ENCODE measurements at places on chromosomes 6 and 20. TPM values are rescaled to one million over a fixed set of nuclear protein-coding genes. Genes with fewer than 3 reads are reported as not detected.

The HCRTR2 gene
- total RNA-seq = not detected

The BPIFA3 gene
- total RNA-seq = not detected

The ZBTB12 gene
- total RNA-seq = 3.5 TPM

DNA sequence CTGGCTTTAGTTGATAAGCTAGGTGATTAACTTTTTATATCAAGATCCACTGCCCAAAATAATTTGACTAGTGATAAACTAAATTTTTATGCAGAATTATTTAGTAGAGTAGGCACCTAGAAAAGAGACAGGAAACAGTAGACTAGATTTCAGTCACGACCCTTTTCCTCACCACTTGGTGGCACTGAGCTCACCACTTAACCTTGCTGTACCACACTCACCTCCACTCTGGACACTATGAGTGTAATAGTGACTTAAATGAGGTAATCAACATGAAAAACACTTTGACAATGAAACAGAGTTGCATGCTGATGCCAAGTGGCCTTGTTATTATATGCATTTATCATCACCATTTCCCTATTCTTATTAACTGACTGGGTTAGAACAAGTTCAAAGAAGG, 730.4 kb downstream of the KIF16B start:
- no peak for DNase-seq

DNA sequence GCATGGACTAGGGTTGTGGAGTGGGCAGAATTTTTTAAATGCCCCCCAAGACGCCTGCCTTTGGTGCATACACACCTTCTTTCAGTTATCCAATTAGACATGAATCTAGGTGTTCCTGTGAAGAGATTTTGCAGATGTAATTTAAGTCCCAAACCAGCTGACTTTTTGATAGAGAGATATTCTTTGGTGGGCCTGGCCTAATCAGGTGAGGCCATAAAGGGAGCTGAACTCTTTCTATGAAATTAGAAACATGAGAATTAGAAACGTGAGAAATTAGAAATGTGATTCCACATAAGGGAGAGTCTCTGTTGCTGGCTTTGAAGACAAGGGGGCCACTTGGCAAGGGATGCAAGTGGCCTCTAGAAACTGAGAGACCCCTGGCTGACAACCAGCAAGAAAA, 36.4 kb upstream of the TTPAL start:
- DNase-seq = no peak

- no peak for DNase-seq
Measured at GRCh38 chr6:134669485-134669884, 280.4 kb downstream of the ALDH8A1 start.

DNA sequence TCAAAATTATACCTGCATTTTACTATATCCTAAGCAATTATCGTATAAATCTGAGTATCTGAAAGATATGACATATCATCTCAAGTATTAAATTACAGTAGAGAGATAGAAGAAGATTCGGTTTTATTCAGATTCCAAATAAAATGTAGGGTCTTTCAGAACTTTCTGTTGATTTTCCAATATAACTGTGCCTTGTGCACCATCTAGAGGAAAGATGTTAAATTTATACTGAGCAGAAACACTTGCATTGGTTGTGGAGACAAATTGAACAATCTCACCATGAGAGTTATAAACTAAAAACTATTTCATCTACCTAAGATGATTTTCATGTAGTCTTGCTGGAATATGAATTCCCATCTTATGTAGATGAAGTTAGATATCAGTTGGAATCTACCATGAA, 26.8 kb upstream of the HSF2 start:
- DNase-seq = no peak

- peak; percentile 70 for DNase-seq
Measured at GRCh38 chr6:88982720-88983119, 19.3 kb upstream of the RNGTT start.

DNA sequence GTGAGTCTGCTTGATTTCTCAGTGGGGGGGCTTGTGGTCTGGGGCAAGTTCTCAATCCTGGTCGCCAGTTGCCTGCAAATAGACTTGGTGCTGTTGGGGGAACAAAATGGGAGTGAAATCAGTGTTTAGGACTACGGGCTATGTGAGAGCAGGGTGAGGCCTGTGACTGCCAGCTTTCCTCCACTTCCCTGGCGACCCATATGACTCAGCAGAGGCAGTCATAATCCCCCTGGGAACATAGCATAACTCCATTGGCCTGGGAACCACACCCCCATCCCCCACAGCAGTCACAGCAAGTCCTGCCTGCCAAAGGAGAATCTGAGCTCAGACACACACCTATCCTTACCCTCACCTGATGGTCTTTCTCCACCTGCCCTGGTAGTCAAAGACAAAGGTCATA, 387.9 kb downstream of the LMBRD1 start:
- no peak for DNase-seq
